Activated T-cell treated with anti-CD3 and anti-CD28 coated beads, Interleukin-2, amount 50 U/mL, for 24 hours (primary cell): ENCODE measurements at places on chromosomes 3 and 15.

GRCh38 chr3:186516646-186517045 is 27.5 kb downstream of the CRYGS start:
- DNase-seq: no peak

GRCh38 chr15:90360746-90361145 is 8.7 kb downstream of the ZNF774 start:
- no peak for DNase-seq

DNA sequence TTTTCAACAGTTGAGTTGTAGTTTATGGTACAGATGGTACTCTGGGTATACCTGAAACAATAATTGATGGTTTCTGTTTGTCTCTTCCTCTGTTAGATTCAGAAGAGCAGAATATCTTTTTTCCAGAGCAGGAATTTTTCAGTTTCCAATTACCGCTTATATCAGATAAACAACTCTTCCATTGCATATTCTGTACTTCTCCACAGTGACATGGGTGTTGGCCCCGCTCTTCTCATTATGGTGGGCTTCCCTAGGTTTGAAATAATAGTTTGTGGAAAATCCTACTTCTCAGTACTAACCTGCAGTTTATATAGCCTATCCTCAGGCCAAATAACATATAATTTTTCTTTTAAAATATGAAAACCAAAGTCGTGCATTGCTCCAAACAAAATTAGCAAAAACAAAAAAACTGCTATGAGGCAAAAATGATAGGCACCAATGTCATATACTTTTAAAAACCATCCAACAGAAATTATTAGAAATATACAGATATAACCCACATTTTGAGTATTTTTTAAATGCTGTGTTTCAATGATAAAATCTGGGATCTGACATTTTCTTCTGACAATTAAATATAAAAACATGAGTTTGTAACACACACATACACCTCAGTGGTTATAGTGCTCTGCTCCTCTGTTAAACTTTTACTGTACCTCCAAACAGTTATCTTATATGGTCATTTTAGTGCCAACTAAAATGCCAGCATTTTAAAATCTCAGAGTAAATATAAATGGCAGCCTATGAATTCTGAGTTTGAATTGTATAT is 56.8 kb downstream of the CMSS1 start:
- DNase-seq: no peak

- DNase-seq: no peak
Measured at GRCh38 chr15:88949734-88950400, 36.7 kb upstream of the MFGE8 start.
